CD4-positive, alpha-beta T cell treated with Interleukin-12 subunit alpha and Interleukin-12 subunit beta, for 1 hour (primary cell): ENCODE measurements at places on chromosomes 7 and 10.

GRCh38 chr10:80453056-80453841 is 861 bp upstream of the TSPAN14 start:
- no peak for DNase-seq

DNA sequence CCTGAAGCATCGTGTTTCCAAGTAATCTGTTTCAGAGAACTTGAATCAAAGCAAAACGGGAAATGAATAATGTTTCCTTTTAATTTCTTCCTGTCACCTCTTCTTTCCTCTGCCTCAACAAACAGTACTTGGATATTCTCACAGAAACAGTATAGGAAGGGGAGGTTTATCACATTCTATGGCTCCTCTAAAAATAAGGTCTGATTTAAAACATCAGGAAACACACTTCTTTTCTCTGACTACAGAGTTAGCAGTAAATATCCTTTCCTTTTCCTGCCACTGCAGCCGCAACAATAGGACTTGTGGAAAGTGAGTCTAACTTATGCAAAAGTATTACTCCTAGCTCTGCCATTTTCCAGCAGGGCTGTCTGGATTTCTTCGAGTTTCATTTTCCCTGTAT is 62.3 kb downstream of the CH25H start:
- no peak for DNase-seq

DNA sequence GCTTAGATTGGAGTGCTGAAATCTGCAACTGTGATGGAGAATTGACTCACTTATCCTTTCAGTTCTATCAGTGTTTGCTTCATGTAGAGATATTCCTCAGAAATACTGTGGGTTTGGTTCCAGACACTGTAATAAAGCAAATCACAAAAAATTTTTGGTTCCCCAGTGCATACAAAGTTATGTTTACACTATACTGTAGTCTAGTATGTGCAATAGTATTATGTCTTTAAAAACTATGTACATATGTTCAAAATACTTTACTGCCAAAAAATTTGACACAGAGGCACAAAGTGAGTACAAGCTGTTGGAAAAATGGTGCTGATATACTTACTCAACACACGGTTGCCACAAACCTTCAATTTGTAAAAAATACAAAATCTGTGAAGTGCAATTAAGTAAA is 112.5 kb downstream of the EPC1 start:
- DNase-seq, result no peak

- DNase-seq, result no peak
Observed at GRCh38 chr7:153389261-153389660, 629.7 kb downstream of the ACTR3B start.

- DNase-seq, result no peak
Observed at GRCh38 chr7:13293264-13294002, 606.0 kb downstream of the ARL4A start.

DNA sequence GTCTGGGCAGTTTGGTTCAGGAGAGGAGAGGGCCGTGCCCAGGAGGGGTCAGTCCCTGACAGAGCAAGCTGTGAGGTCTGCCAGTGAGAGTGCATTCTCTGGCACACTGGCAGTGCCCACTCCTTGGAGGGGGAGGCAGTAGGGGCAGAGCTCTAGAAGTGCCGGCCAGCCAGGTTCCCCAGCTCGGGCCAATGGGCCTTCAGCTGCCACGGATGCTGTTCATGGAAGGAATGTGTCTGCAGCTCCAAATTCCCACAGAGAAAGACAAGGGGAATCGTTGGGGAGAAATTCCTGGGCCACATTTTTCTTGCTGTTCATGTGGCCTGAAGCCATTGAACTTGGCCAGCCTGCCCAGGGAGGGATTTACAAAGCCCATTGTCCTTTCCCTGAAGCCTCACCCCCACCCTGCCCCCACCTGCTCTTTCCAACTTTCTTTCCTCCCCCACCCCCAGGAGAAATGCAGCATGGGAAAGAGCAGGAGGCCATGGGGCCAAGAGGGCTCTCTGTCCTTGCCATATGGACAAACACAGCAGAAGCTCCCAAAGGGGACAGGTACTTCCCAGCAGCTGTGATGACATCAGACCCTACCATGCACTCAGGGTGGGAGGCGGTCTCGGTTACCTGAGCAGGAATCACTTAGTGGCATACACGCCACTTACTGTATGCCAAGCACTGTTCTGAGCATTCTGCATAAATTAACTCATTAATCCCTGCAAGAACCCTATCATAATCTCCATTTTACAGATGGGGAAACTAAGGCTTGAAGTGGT is 70.7 kb downstream of the ARHGAP22 start:
- DNase-seq, result no peak

DNA sequence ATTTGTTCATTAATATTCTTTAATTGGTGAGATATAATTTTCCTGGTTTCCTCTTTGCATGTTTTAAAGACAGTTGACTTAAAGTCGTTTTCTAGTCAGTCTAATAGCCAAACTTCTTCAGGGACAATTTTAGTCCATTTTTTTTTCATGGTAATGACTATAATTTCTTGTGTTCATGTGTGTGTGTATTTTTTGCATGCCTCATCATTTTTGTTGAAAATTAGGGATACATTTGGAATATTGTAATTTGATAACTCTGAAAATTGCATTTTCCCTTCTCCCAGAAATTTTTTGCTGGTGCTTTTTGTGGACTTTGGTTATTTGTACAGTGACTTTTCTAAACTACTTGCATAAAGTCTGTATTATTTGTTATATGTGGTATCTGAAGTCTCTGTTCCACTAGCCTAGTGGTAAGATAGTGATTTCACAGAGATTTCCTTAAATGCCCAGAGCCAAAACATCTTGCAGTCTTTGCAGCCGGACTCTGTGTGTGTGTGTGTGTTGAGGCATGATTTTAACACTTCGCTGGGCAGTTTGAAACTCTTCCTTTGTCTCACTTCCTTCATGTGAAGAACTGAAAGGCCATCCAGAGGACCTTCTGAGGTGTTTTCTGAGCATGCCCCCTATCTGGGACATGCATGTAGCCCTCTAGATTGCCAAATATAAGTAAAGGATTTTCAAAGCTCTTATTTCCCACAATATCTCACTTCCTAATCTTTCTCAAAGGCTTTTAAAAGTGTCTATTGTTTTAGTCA is 40.9 kb upstream of the ZNF365 start:
- DNase-seq, result no peak

- no peak for DNase-seq
Observed at GRCh38 chr7:155218276-155219153, 79.2 kb upstream of the INSIG1 start.

GRCh38 chr7:466465-467191 is 53.0 kb downstream of the PDGFA start:
- DNase-seq, result no peak

- no peak for DNase-seq
Observed at GRCh38 chr10:12405342-12406320, 56.3 kb downstream of the CAMK1D start.

GRCh38 chr7:128020159-128020558 is 11.1 kb downstream of the LRRC4 start:
- no peak for DNase-seq

- DNase-seq, result no peak
Observed at GRCh38 chr10:127983344-127984100, 76.6 kb downstream of the PTPRE start.

DNA sequence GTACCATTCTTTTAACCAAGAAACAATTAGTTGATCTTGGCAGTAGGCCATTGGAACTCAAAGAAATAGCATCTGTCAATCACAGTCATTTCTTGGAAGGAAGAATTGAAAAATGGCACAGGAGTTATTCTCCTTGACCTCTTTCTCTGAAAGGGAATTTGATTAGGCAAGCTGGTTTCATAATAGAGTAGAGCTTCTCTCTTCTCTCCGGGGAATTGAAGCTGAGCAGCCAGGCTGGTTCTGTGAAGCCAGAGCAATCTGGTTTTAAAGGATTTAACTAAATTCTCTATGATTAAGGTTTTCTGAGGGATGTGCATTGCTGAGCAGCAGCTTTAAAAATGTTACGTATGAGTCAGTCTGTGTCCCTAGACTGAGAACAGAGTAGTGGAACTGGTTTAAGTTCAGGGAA is 70.2 kb downstream of the AHCYL2 start:
- no peak for DNase-seq

DNA sequence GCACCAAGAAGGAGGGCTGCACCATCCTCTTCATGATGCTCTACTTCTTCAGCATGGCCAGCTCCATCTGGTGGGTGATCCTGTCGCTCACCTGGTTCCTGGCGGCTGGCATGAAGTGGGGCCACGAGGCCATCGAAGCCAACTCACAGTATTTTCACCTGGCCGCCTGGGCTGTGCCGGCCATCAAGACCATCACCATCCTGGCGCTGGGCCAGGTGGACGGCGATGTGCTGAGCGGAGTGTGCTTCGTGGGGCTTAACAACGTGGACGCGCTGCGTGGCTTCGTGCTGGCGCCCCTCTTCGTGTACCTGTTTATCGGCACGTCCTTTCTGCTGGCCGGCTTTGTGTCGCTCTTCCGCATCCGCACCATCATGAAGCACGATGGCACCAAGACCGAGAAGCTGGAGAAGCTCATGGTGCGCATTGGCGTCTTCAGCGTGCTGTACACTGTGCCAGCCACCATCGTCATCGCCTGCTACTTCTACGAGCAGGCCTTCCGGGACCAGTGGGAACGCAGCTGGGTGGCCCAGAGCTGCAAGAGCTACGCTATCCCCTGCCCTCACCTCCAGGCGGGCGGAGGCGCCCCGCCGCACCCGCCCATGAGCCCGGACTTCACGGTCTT is 1.9 kb downstream of the FZD1 start:
- no peak for DNase-seq
